ENCODE measurements at places on chromosomes 7 and 10.

DNA sequence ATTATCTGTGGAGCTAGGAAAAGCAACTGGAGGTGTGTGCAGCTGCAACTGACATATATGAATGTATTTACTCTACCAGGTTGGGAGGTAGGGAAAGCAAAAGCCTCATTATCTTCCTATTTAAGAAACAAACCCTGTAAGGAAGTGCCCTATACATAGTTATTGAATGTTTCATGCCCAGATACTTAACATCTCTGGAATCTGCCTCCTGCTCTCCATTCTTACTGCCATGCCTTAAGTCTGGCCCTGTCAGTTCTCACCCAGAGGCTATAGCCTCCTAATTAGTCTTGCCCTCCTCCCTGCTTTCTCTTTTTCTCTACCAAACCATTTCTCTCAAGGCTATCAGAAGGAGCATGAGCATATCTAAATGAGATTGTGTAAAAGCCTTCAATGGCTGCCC lies 542.6 kb upstream of the LRRN3 start:
- peak; percentile 72 for DNase-seq

DNA sequence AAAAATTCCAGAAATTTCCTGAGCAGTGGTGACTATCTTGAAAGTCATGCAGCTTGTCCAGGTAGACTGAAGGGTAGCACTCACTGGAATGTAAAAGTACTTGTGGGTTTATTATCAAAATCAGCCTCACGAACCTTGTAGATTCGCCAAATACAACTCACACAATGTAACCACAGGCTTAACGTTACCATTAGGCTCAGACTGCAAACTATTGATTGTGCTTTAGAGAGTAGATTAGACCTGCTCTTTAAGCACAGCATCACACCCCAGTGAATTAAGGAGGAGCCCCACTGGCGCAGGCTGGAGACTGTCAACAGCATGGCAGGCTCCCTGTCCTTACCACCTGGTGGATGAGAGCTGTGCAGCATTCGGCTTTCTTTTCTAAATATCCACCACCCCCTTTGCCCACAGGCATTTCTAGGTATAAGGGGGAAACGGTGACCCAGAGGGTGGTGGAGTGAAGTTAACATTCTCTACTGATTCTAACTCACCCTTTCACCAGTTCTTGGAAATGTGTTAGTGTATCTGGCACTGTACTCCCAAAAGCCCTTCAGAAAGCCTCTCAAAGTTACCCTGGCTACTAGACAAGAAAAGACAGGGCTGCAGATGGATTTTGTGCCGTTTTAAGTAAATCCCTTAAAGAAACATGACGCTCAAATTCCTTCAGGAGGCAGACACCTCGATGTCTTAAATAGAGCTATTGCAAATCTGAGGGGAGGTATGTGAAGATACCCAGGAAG lies 56.6 kb downstream of the GSDME start:
- DNase-seq: peak; percentile 32

DNA sequence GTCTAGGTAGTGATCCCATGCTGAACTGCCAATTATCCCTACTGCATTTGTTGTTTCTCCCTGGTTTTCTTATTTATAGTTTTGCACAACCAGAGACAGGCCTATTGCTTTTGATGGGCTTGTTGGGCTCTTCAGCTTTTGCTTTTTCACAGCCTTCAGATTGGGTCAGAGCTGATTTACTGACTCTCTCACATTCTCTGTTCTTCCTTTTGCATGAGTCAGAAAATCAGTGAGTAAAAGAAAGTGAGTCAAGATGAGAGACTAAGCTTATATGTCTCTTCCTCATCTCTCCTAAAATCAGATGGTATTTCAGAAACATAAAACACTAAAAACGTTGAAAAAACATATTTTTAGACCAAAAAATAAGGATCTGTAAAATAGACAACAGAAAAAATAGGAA lies 1135.4 kb downstream of the XPNPEP1 start:
- peak; percentile 76 for DNase-seq

GRCh38 chr10:1515780-1516491 lies 221.4 kb downstream of the ADARB2 start:
- DNase-seq: no peak

- DNase-seq: no peak
Measured at GRCh38 chr7:69714886-69715576, 116.8 kb downstream of the AUTS2 start.

- no peak for DNase-seq
Measured at GRCh38 chr10:93715345-93715744, 13.0 kb upstream of the FRA10AC1 start.

DNA sequence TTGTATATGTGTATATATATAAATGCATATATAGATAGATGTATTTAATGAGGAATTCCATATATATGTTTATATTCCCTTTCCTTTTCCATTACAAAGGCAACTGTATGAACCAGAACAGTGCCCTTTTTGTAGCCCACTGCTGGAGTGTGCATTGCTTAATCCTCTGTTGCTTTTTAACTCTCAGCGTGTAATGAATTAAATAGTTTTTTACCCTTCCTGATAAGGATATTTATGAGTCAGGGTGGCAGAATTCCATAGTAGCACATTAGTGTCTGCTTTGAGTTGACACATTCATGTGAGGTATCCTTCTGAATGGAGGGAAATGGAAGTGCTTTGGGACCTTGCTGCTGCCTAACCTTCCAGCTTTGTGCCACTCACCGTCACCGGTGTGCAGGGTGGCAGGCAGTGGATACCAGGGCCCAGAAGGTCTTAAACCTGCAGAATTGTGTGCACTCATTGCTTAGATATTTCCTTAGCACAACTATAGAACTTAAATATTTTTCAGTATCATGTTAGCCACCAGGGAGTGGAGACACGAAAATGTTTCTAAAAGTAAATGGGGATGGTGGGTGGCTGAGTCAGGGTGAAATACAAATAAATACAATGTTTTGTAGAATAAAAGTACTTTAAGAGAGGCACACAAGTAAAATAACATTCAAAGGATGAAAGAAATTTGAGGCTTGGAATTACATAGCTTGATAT lies 117.9 kb downstream of the SND1 start:
- DNase-seq: peak; percentile 65

- peak; percentile 11 for DNase-seq
Measured at GRCh38 chr10:105068497-105068896, 427.4 kb downstream of the SORCS3 start.

All from EH (cell line).